ENCODE measurements at places on chromosomes 16 and 17.

- no peak for DNase-seq
Observed at GRCh38 chr17:5115673-5116651, at the start of gene USP6. TSS of gene USP6 (plus strand) at chr17:5116032. CDS start at chr17:5130368, 14,336 bp downstream.

DNA sequence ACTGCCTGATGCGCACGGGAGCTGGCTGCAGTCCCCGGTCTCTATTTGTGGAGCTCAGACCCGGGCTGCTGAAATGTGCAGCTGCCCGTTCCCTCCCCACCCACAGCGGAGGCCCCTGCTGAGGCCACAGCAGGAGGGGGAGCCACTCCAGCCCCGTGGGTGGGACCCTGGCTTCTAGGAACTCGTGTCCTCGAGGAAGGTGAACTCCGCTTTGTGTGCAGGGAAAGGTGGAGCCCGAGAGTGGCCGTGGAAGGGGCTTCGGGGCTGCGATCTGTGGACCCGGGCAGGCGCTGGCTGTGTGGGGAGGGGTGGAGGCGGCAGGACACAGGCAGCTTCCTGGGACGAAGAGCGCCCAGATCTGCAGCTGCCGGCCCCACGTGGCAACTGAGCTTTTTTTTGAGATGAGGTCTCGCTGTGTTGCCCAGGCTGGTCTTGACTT, 2.9 kb downstream of the CCDC154 start:
- no peak for DNase-seq

DNA sequence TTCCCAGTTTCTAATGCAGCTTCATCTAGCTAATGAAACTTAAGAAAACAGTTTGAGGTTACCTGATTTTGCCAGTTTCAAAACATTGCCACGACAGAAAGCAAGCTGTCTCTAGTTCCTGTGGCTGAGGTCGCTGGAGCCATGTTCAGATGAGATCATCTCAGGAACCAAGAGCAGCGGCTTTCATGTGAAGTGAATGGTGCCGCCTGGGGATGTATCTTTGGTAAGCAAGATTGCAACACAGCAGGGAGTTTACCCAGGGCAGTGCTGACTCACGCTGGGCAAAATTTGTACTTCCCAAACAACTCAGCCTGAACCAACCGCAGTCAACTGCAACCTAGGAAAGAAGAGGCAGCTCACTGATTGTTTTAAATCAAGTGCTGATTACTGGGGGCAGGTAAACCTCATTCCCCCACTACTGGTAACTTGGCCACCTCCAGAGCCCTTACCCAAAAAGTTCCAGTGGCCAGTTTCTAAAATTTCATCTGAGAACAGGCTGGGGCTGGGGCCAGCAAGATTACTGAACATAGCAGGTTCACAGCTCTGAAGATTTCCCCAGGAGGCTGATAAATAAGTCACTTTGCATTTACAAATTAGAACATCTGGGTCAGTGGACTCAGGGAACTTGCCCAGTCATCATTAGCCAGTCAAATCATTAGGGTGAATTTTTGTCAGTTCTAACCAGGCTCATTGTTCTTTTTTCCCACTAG, at the start of gene RFFL:
Gene RFFL (minus strand): TSS at position 194 of the 710 bp plus-strand sequence. CDS start 37,154 bp downstream, outside the sequence.
- peak; percentile 82 for DNase-seq

DNA sequence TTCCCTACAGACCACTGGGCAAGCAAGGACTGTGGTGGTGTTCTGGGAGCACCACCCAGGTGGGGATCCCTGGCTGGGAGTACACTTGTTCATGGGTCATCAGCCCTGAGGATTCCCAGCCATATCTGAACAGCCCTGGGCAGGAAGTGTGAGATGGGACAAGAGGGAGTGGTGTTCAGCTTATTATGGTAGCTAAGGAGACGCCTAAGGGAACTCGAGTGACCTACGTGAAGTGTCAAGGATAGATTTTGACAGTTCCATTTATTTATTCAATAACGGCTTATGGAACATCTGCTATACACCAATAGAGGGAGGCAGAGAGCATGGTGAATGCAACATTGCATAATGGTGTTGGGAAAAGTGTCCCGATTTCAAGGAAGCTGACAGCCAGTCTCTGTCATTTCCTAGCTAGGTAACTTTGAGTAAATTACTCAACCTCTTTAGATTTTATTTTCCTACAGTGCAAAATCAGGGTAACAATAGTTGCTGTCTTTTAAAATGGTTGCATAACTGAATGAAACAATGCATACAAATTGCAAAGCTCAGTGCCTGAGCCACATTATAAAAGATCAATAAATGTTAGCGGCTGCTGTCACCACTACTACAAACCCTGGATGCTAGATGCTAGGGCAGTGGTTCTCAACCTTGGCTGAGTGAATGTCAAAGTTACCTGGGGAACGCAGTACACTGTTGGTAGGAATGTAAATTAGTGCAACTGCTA, 534.1 kb downstream of the GRIN2A start:
- DNase-seq = no peak

- DNase-seq = no peak
Observed at GRCh38 chr17:56601591-56601990, 8.1 kb downstream of the NOG start.

GRCh38 chr17:1029922-1030644, 33.2 kb downstream of the TIMM22 start:
- DNase-seq = no peak

GRCh38 chr16:70253291-70254106, 1.8 kb upstream of the EXOSC6 start:
- peak; percentile 25 for DNase-seq
